GM04504 (cell line): ENCODE measurements at places on chromosomes 4 and X.

GRCh38 chr4:33386764-33387163 lies 2666.6 kb downstream of the PCDH7 start:
- no peak for DNase-seq

DNA sequence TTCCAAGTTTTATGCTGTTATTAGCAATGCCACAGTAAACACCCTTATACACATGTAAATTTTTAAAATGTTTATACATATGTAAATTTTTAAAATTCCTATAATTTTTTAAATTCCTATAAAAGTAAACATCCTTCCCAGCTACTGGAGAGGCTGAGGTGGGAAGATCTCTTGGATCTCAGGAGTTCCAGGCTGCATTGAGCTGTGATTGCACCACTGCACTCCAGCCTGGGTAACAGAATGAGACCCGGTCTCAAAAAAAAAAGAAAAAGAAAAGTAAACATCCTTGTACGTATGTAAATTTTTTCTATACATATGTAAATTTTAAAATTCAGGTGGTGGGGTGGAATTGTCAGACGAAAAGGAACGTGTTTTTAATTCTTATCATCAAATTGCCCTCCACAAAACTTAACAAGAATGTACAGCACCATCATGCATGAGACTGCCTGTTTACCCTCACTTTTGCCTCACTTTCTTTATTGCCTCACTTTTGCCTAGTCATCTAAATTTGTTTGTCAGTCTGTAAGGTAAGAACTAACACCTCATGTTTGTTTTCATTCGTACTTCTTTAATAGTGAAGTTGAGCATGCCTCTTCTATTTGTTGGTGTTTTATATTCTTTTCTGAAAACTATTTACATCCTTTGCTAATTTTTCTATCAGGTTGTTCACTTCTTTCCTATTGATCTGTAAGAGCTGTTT lies 8.0 kb downstream of the SLC7A3 start:
- no peak for DNase-seq

DNA sequence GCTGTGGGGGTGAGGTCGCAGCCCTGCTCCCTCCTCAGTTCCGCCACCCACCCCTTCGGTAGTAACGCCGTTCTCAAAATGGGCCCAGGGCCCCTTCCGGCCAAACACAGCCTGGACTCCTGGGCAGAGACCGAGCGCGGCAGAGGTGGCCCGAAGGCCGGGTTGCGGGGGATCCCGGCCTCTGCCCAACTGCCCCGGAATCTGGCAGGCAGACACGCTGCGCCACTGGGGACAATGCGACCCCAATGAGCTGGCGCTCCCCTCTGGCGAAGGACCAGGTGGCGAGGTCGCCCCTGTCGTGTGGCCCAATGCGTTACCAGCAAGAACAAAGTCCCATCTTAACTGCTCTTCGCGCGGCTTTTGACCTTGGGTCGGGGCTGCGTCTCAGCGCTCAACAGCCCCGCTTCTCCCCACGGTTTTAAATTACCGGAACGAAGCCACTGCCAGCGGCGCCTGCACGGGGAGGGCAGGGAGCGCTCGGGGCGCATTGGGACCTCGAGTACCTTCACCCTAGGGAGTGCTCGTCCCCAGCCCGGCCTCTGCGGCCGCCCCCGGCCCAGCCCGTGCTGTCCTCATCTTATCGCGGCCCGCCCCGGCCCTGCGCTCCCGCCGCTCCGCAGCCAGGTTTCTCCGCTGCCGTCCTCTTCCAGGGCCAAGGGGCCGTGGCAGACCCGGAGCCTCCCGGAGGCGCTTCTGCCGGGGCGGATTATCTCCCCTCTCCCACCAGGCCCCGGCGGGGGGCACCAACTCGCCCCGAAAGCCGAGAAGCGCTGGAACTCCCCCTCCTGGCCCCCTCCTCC lies 22.2 kb upstream of the HMX1 start:
- no peak for DNase-seq

DNA sequence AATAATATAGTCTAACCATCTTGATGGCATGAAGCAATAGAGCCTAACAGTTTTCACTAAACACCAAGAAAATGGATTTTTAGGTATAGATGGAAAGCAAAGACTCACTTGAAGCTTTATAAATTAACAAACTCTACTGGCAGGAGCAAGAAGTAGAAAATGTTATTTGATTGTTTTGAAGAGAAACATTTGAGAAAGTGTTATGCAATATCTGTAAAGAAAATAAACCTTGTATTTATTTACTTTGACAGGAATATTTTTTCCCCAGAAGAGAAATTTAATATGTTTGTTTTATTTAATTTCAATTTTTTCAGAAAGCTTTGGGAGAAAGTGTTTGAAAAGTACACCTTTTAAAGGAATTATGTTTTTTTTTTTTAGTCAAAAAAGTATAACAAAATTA lies 139.0 kb downstream of the STIM2 start:
- no peak for DNase-seq

DNA sequence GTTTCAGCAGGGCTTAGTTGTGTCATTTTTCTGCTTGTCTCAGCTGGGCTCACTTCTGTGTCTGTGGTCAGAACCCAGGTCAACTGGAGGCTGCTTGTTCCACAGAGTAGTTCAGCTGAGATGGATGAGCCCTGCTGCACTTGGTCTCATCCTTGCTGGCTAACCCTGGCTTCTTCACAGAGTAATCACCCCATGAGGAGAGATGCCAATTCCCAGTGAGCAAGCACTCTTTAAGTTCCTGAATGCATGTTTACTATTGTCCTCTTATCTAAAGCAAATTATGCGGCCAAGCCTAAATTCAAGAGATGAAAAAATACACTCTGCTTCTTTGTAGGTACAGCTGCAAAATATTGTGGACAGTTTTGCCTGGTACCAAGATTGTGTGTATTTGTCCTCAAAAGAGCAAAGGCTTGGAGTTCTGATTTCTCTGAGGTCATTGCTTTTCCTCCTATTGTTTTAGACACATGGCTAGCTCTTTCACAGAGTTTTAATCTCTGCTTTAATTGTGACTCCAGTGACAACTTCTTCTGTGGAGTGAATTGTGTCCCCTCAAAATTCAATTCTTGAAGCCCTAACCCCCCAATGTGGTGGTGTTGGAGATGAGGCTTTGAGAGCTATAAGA lies 236.6 kb upstream of the ANKRD50 start:
- DNase-seq, result no peak

DNA sequence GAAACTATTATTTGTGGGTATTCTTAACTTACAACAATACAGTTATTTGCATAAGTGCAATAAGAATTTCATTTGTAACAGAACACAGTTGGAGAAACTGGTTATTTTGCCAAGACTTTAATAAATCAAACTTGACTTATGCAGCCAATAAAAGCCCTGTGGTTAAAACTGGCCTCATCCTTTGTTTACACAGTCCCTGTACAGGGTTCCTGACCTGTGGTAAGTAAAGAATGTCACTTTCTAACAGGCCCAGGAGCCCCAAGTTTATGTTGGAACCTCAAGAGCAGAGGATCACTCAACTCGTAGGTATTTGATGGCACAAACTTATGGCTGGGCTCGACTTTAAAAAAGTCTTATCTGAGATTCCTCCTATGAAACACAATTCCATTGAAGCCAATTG lies 88.6 kb upstream of the PTCHD1 start:
- DNase-seq, result no peak

GRCh38 chrX:124217304-124218251 lies 114.9 kb upstream of the TEX13D start:
- no peak for DNase-seq

GRCh38 chr4:62135565-62136156 lies 935.5 kb downstream of the ADGRL3 start:
- DNase-seq, result no peak

GRCh38 chrX:63746278-63746677 lies 38.7 kb downstream of the ARHGEF9 start:
- DNase-seq, result no peak

GRCh38 chr4:3203971-3204431 lies 45.0 kb upstream of the MSANTD1 start:
- DNase-seq, result peak; percentile 33

DNA sequence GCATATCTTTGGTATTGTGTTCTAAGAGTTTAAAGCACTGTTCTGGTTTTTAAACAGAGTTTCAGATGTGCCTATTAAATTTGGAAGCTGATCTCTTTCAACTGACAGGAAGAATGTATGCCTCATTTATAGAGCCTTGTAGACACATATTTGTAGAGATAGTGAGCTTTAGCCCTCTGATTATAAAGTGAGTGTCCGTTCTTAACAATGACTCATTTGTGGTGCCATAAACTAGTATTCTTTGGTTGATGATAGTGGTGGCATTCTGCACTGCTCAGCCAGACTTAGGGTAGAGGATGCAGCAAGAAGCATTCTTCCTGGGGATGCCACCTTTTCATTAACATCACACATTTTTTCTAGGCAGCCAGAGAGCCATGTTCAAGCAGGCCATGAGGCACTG lies 121.7 kb downstream of the TLL1 start:
- no peak for DNase-seq

GRCh38 chrX:4932790-4933189 lies 1219.3 kb upstream of the PRKX start:
- DNase-seq, result no peak

DNA sequence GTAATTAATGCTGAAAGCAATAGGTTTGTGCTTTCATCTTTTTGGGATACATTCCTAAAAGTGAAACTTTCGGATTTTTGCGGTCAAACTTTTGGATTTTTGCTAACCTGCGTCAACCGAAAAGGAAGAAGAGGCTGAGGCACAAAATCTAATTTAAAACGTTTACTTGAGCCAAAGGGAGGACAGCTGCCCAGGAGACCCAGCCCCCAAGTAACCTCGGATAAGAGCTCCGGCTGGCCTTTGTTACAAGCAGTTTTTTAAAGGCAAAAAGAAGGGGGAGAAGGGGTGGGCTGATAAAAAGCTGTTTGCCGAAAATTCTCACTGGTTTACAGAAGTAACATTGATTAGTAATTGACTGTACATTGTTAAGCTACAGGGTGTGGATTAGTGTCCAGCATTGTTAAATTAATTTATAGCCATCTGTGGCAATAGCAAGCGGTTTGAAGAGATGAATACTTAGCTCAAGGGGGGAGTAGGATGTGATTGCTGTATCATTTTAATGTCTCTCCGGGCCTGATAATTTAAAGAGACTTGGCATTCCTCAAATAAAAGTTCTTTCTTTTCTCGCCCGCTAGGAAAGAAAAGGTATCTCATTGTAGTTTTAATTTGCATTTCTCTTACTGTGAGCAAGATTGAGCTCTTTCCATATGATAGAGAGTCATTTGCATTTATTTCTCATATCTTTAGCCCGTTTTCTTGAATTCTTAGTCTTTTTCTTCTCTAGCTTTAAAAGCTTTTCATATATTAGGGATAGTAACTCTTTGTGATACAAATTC lies 59.1 kb upstream of the USP9X start:
- DNase-seq, result no peak

DNA sequence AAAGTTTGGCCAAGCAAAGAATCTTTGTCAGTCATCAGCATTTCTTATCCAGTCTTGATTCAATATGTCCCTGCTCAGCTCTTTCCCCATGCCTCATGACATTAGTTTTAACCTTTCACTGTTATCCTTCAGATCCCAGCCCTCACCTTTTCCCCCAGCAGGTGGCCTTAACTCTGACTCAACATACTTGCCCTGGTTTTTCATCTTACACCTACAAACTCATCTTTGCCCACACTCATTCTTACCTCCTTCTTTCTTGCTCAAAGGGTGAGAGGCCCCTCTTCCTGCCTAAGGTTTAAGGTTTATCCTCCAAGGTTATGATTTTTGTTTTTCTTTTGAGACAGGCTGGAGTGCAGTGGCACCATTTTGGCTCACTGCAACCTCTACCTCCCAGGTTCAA lies 10.6 kb upstream of the ANXA5 start:
- no peak for DNase-seq

- no peak for DNase-seq
Measured at GRCh38 chr4:93740890-93741289, 87.7 kb upstream of the ATOH1 start.
